ENCODE measurements at places on chromosomes 11 and 22.

DNA sequence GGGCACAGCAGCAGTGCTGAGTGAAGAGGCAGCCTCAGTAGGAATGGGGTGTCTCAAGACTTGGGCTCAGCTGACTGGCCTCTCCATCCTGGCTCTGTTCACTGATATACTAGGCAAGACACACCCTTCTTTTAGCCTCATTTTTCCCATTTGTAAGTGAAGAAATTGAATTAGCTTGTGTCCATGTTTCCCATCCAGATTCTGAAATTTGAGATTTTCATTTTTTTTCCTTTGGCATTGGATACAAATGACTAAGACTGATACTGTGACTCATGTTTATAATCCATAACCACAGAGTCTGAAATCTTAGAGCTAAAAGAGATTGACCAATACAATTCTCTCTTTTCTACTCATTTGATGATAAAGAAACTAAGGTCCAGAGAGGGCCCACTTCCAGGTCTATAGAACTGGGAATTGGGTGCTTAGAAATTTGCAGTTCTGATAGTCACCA lies 110.9 kb downstream of the KCNC1 start:
- DNase-seq: no peak

DNA sequence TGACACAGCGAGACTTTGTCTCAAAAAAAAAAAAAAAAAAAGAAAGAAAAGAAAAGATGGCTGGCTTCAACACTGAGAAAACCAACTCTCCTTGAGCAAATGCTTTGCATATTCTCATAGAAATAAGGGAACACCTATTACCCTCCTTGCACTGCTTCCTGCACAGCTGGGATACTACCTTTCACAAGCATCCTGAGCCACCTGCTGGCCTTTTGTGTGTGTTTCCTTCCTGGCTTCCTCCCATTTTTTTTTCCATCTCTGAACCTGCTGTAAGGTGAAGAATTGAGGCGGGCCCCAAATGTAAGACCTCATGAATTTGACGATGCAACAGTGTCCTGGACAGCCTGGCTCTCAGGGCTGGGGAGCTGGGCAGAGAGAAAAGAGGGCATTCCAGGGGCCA lies 1.9 kb upstream of the RFPL3 start:
- DNase-seq: no peak

- no peak for DNase-seq
These were observed 286.0 kb downstream of the FAT3 start for GRCh38 chr11:92510591-92510990.

- DNase-seq: no peak
These were observed 82.1 kb downstream of the CECR2 start for GRCh38 chr22:17451316-17451715.

GRCh38 chr11:94832604-94833235 lies 64.6 kb downstream of the AMOTL1 start:
- DNase-seq: no peak

GRCh38 chr22:29838599-29838956 lies 504 bp upstream of the ASCC2 start:
- no peak for DNase-seq

DNA sequence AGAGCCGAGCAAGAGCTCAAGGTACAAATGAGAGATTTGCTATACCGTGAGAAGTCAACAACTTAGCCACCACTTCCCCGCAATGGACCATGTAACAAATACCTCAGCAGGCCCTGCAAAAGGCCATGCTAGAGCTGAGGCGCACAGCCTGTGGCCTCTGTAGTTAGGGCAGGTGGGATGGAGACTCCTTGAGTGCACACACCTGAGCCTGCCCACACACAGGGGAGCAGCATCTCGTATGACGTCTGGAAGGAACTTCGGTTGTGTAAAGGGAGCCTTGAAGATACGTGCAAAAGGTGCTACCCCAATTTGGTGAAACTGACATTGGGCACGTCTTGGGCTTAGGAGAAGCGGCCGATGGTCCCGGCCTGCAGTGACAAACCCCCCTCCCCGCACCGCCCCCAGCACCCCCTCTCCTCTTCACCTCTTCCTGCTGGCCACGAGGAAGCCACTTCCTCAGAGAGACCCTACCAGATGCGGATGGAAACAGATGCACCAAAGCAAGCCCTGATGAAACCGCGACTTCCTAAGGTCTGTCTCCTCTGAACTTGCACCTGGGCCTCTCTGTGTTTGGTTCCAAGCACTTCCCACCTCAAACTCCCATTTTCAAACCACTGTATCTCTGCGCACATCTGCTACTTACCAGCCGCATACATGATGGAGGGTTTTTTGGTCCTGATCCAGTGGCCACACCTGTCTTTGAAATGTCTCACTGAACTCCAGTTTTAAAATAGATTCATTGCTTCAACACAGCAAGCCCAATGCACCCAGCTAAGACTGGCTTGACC lies 10.6 kb downstream of the CDPF1 start:
- DNase-seq: no peak

DNA sequence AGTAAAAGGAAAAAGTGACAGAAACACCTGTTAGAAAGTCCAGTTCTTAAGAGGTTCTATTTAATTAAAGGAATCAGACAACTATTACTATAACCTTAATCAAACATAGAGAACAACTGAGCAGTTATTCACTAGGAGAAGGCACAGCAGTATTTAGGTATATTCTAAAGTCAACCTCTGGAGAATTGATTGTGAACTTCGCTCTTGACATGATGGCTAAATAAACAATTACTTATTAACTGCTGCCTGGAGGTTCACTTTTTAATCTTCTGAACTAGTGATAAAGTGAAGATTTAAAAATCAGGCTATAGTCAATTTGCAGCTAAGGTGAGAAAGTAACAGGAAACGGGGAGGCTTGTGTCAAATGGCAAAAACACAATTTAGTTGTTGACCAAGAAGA lies 557.3 kb downstream of the FAM181B start:
- DNase-seq: no peak

GRCh38 chr11:98177925-98178324 lies 842.8 kb upstream of the CNTN5 start:
- DNase-seq: no peak

GRCh38 chr11:69233744-69234570 lies 60.0 kb upstream of the MYEOV start:
- no peak for DNase-seq

DNA sequence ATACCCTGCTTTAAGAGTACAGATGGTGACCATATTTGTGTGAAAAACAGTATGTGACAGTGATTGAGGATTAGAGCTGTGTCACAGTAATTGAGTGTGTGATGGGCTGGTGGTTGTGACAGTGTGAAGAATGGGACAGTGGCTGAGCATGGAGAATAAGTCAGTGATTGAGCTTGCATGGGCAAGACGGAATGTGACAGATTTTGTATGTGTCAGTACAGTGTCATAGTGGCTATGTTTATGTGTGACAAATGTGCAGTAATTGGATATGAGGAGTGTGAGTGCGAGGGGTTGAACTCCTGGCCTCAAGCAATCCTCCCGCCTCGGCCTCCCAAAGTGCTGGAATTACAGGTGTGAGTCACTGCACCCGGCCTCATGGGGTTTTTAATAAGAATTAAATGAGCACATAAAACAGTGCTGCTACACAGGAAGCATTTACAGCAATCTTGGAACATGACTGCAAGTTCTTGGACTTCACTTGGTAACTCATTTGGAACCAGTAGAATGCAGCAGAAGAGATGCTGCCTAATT lies 583 bp upstream of the RRAS2 start:
- no peak for DNase-seq

GRCh38 chr11:74777877-74778276 lies 29.2 kb downstream of the RNF169 start:
- DNase-seq: no peak

DNA sequence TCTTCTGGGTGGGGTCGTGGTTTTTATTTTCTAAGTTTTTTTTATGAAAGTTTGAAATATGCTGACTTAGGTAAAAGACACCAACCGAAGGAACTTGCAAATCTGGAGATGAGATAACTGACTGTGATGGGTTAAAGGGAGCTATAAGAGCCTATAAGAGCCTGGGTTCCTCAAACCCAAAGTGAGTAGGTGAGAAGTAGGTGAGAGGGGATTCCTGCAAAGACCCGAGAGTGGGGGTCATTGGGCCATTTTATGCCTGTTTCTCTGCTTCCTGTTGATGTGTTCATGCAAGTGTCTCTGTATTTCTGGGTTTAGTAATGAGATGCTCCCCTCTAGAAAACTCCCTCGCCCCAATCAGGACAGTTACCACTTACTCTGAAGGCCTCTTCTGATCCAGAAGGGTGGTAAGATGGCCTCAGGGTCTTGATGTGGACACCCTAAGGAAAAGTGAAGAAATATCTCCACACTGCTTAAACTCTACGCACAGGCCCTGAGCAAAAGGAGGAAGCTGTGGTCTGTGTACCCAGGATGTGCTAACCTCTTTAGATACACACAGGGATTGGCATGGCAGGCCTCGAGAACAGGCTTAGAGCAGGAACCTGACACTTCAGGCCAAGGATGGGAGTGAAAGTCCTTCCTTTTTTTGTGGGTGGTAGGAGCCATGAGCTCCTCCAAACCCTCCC lies 1.8 kb downstream of the FLI1 start:
- no peak for DNase-seq

DNA sequence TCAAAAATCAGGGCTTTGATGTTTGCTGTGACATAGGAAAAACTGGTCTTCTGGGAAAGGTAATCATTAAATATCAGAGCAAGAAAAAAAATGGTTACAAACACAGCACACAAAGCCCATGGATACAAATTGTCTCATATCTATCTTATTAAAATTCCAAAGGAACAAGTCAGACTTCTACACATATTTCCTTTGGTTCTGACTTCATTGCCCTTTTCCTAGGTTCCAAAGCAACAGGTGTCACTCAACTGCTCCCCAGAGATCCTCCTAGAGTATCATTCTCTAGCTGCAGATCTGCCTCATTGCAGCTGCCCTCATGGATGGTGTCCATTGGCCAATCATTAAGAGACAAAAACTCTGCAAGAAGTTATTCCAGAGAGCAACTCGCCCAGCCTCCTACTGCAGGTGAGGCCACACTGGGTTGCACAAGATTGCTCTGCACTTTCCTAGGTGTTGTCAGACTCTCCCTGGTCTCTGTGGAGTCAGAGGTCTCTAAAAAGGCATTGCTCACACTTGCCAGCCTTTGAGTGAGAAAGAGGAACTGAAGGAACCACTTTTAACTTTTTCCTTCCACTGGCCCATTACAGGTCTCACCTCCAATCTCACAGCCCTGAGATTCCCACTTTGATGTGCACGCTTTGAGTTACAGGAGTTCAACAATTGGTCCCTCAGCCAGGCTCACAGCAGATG lies 5.7 kb downstream of the DRICH1 start:
- DNase-seq: no peak

- DNase-seq: no peak
These were observed 19.1 kb downstream of the LRP5 start for GRCh38 chr11:68331338-68331947.

DNA sequence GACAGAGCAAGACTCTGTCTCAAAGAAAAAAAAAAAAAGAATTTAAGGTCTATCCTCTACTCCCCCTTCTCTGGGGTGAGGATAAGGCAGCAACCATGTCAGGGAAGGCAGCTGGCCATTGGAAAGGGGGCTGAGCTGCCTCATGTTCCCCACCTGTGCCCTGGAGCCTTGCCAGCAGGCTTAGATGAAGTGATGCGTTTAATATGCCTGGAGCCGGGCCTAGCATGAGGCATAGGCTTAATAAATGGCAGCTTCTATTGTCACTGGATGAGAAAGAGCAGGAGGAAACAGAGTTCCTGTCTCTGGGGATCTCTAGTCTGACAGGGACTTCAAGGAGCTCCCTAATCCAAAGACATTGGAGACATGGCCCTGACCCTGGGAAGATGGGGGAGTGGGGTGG lies 3.2 kb upstream of the KCNE3 start:
- no peak for DNase-seq

GRCh38 chr22:32617271-32617670 lies 142.7 kb downstream of the FBXO7 start:
- DNase-seq: no peak

DNA sequence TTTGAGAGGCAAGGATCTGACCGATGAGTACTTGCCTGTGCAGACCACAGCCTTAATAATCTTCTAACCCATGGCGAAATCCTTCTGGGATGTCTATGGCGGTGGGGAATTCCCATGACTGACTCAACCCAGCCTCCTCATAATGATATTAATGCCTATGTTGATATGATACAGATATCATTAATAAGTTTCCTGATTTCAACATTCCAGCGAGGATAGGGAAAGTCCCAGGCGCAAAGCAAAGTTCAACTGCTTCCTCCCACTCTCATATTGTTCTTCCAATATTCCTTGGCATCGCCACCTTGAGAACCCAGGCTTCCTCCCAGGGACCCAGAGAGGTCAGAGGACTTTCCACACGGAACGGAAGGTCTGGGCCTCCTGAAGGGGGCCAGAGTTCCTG lies 110.3 kb upstream of the TMEM45B start:
- no peak for DNase-seq

DNA sequence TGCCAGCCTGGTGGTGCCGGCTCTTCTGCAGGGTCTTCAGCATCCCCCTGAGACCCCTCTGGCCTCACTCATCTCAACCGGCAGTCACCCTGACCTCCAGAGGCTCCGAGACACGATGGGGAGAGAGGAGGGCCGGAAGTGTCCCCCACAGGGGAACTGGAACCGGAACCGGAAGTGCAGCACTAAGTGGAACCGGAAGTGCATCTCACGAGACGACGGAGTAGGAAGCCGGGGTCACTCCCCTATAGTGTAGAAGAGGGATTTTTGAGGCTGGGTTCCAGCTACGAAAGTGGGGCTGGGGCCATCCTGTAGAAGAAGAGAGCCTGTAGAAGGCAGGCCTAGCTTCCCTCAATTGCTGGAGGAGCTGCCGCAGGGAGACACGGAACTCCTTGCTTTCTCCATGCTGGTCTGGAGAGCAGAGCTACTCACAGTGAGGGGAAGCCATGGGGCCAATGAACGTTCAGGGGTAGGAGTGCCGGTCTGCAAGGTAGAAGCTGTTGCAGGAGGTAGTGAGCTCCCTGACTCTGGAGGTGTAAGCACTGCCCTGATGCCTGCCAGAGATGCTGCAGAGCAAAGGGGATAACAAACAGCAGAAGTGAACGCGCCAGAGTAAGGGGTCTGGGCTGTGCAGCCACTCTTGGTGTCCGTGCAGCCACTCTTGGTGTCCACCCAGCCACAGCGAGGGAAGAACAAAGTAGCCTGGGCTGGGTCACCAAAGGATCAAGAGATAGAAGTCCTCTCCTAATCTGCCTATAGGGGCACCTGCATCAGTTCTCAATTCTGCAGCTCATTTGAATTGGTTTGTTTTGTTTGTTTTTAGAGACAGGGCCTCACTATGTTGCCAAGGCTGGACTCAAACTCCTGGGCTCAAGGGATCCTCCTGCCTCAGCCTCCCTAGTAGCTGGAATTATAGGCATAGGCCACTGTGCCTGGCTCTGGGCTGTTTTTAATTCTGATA lies 21.9 kb downstream of the SCUBE1 start:
- DNase-seq: no peak

Data from activated CD4-positive, alpha-beta T cell treated with anti-CD3 and anti-CD28 coated beads for 1 hour (primary cell).